Stimulated activated CD8-positive, alpha-beta memory T cell treated with anti-CD3 and anti-CD28 coated beads, Interleukin-15, amount 100 ng/mL, for 48 hours (primary cell): ENCODE measurements at places on chromosomes 7 and 10.

GRCh38 chr10:72267819-72268399 is 5.8 kb upstream of the DDIT4 start:
- no peak for DNase-seq

DNA sequence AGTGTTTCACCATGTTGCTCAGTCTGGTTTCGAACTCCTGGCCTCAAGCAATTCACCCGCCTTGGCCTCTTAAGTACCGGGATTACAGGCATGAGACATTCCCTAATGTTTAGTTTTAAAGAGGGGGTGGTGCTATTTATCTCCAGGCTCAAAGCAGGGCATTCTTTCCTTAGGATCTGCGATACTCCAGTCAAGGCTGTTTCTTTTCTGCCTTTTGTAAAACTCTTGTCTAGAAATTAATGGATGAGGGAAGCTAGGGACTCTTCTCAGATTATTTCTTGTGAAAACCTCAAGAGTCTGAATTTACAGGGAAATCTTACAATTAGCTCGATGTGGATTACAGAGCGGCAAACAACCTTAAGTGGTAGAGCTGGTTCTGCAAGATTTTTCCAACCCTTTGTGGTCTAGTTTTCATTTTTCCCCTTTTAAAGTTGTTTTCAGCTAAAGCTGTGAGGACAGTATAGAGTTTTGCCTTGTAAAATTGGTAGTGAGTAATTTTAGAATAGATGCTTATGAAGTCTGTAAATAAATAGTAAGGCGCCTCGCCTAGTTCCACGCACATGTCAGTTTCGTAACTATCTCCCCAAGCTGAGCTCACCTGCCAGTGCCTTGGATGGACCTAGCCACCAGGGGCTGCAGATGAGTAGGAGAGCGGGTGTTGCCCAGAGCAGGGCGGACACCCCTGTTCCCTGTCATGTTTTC is 53.1 kb downstream of the CUX1 start:
- no peak for DNase-seq

DNA sequence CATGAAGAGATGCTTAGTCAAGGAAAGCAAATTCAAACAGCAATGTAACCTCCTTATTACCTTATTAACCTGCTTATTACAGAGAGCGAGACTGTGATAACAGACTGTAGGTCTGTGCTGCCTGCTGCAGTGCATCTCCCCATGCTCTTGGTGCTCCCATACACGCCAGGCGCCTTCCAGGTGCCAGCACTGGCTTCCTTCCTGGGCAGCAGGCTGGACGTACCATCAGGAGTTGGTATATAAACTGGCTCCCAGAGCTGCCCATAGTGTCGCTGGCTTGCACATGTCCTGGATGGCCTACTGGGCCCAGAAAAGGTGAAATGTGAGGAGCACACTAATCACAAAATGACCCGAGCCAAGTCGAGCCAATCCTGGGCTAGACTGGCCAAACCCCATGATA is 13.5 kb downstream of the ATP6V0E2 start:
- no peak for DNase-seq

GRCh38 chr7:3910054-3910453 is 609.0 kb downstream of the SDK1 start:
- DNase-seq: no peak

GRCh38 chr7:132458729-132459128 is 117.5 kb downstream of the PLXNA4 start:
- no peak for DNase-seq

DNA sequence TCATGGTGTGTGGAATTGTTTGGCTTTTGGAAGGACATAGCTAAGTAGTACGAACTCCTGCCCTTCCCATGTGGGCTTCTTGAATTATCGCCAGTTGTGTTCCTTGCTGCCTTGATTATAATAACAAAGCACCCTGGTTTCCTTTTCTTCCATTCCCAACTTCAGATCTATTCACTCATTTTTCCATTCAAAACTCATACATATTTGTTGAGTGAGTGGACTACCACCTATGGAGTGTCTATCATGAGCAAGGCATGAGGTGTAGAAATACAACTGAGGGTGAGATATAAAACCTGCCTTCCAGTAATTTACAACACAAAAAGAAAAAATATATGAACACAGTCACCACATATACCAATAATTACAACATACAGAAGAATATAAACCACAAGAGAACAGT is 4.9 kb upstream of the COL17A1 start:
- DNase-seq: no peak

DNA sequence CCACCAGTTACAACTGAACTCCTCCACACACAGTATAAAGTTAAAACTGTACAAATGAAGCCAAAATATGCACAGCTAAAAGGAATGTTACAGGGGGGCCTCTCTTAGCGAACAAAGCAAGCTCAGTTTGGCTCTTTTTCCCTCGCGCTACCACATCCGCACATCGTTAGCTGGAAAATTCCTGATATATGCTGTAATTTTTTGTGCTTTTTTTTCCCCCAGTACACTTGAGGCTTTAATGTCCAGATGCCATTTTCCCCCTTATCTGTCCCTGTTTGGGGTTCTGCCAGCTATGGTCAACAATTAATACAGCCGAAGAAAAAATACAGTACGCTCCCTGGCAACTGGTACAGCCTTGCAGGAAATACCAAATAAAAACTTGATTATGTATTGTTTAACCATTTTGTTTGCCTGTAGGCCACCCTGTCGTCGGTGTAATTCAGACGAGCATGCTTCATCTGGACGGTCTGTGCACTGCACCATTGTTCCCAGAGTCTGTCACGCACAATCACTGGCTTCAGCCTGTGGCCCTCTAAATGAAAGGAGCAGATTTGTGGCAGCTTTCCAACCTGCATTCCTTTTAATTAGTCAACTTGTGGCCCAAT is 108.1 kb upstream of the FAM133B start:
- DNase-seq: no peak
